Osteoblast (primary cell): ENCODE measurements at places on chromosomes 12 and 14. TPM values are rescaled to one million over a fixed set of nuclear protein-coding genes. Genes with fewer than 3 reads are reported as not detected.

DNA sequence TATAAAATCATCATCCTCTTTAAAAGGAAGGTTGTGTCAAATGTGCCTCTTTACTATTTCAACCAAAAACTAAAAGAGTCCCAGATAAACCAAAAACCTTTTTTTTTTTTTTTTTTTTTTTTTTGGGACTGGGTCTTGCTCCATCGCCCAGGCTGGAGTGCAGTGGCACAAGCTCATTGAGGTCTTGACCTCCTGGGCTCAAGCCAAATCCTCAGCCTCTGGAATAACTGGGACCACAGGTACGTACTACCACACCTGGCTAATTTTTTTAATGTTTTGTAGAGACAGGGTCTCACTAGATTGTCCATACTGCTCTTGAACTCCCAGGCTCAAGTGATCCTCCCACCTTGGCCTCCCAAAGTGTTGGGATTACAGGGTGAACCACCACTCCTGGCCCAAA lies 16.4 kb upstream of the SELPLG start:
- DNase-seq, result no peak

- no peak for DNase-seq
Measured at GRCh38 chr12:64635356-64635998, 25.2 kb downstream of the RASSF3 start.

GRCh38 chr14:98056946-98057345 lies 1215.1 kb downstream of the BCL11B start:
- DNase-seq, result no peak

The SERPINA9 gene
- under 0.01 and 0.29 TPM in 2 replicates for total RNA-seq

- DNase-seq, result no peak
Measured at GRCh38 chr12:122085591-122085990, 7.0 kb downstream of the MLXIP start.

GRCh38 chr14:101590062-101590461 lies 28.8 kb downstream of the DIO3 start:
- peak; percentile 82 for DNase-seq

The MANSC1 gene
- 3.3 and 4.7 TPM in 2 replicates for total RNA-seq

The PTGER2 gene
- total RNA-seq, result 2.9 and 3.3 TPM in 2 replicates

The GPR132 gene
- under 0.01 TPM in 2 replicates for total RNA-seq

GRCh38 chr12:67625004-67625403 lies 23.5 kb upstream of the DYRK2 start:
- no peak for DNase-seq

The TAMALIN gene
- 4.7 and 6.5 TPM in 2 replicates for total RNA-seq

DNA sequence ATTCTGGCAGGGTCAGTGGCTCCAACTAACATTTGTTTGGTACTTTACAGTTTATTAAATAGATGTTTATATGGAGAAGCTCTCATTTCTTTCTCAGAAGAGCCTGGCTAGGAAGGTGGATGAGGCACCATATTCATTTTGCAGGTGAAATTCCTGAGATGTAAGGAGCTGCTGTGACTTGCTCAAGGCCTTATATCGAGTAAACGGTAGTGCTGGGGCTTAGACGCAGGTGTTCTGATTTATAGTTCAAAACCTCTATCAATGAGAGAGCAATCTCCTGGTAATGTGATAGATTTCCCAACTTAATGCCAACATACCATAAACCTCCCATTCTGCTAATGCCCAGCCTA lies 42.3 kb downstream of the DAD1 start:
- no peak for DNase-seq

DNA sequence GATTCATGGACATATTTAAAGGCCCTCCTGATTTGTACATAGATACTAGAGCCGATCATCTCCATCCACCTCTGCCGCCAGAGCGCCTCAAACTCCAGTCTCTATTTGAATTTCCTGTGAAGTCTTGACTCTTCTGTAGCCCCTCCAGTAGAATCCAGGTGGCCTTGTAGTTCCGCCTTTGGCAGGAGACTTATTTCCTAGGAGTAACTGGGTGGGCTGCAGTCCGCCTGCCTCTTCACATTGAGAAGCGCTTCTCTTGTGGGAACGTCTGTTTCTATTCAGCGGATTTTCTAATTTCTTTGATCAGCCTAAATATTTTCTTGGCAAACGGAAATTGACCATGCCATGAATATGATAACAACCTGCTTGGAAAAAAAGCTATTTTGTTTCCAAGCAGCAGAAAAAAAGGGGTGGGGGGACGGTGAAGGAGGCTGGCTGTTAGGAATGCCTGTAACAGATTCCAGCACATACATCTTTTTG lies 9.0 kb upstream of the SIX1 start:
- no peak for DNase-seq

DNA sequence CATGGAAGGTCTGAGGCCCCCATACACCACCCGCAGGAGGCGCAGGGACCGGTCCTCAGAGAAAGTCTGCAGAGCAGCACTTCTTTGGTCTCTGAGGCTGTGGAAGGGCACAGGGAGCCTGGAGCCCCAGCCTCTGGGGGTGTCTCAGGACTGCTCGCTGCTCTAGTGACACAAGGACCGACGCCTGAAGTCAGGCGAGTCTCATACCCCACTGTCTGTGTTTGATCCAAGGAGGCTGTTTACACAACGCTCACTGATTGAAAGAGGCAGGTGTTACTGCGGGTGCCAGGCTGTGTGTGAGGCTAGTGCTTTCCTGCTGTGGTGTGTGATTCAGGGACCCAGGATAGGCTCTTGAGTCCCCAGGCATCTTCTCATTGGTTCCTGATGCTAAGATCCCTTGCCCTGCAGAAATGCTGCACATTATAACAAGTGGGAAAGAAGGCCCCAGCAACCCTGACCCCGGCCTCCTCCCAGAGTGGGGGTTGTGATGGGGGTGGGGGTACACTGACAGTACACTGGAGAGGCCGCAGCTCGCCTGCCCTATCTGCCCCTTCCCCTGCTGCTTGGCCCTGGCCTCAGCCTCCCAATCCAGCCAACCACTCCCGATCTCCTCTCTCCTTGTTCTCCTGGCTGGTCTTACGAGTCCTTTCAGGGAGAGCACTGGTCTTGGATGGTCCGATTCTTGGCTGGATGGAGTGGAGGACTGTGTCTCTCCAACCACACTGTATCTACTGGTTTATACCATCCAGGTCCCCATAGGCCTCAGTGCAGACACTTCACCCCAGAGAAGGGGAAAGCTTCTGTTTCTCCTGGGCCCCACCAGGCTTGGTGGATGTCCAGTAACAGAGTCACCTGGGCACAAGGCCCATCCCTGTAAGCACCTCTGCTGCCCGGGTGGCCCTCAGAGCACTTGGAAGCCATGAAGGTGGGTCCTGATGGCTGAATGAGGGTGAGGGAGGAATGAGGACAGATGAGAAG lies 6.6 kb downstream of the CACNA2D4 start:
- DNase-seq, result peak; percentile 56

DNA sequence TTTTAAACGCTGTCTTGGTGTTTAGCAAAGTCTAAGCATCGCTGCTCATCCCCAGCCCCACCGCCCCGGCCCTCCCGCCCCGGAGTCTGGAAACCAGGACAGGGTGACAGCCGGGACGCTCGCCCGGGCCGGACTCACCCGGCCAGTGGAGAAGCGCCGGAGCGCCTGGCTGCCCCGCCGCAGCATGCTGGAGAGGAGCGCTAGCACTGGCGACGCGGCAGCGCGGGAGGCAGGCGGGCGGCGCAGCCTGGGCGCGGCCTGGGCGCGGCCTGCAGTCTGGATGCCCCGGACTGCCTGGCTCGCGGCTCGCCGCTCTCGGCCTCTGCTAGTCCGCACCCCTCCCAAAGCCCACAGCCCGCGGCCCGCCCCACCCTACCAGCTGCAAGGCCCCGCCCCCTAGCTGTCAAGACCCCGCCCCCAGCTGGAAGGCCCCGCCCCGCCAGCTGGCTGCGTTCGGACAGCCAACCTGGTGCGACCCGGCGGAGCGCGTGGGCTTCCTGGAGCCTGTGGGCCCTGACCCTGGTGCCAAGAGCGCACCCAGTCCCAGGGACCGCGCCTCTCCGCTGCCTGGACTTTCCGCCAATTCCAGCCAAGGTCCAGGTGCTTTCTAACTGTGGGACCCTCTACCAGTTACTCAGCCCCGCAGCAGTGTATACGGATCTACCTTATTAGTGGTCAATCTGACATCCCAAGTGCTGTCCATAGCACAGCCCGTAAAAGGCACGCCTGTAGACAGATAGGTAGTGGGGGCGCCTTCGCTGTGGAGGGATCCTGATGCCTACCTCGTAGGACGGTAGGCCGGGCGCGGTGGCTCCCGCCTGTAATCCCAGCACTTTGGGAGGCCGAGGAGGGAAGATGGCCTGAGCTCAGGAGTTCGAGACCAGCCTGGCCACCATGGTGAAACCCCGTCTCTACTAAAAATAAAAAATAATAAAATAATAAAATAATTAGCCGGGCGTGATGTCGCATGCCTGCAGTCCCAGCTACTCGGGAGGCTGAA lies at the start of gene ALDH1L2:
Gene ALDH1L2, minus strand, starts transcription at position 208 of the 1,000 bp plus-strand sequence. Its CDS starts 22 bp downstream, at position 186.
- peak; percentile 95 for DNase-seq

The RNASE7 gene
- not detected in 2 replicates for total RNA-seq

The NOC4L gene
- 7.7 and 11.2 TPM in 2 replicates for total RNA-seq

The GNB3 gene
- total RNA-seq, result 1.4 and 2.7 TPM in 2 replicates

DNA sequence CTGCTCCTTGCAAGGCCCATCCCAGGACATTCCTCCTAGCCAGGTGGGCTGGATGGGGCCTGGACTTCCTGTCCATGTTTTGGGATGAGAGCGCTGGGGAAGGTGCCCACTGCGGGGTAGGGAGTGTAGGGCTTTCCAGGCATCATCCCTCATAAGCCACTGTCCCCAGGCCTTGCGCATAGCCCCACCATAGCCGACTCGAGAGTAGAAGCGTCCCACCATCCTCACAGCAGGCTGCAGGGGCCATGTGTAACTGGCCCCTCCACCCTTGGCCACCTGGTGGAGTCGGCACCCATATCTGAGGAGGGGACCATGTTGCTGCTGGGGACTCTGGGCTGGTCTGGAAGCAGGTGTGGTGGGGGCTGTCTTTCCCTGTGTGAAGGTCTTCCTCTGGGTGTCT lies 30.5 kb downstream of the SH2B3 start:
- no peak for DNase-seq

The TAS2R50 gene
- total RNA-seq, result 4.4 and 6.2 TPM in 2 replicates

- no peak for DNase-seq
Measured at GRCh38 chr14:100017553-100017952, 47.7 kb upstream of the EVL start.

The PLA2G1B gene
- total RNA-seq, result not detected in 2 replicates

- DNase-seq, result no peak
Measured at GRCh38 chr14:78029601-78030372, 140.4 kb upstream of the NRXN3 start.

DNA sequence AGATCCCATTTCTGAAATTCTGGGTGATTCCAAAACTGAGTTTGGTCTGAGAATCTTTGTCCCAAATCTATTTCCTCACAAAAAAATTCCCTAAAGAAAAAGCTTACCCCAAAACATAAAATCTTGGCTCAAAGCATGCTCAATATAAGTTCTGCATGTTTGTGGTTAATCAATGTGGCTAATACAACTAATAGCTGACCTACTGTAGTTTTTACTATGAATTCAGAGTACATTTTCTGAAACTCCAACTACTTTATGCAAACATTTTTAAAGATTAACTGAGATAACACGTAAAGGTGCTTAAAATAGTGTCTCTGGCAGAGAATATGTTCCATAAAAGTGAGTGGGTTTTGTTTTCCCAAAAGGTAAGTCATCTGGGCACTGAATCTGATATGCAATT lies 133.1 kb downstream of the MED13L start:
- no peak for DNase-seq

GRCh38 chr12:116145451-116145850 lies 132.0 kb downstream of the MED13L start:
- no peak for DNase-seq

The APAF1 gene
- total RNA-seq, result 15.2 and 21.8 TPM in 2 replicates

DNA sequence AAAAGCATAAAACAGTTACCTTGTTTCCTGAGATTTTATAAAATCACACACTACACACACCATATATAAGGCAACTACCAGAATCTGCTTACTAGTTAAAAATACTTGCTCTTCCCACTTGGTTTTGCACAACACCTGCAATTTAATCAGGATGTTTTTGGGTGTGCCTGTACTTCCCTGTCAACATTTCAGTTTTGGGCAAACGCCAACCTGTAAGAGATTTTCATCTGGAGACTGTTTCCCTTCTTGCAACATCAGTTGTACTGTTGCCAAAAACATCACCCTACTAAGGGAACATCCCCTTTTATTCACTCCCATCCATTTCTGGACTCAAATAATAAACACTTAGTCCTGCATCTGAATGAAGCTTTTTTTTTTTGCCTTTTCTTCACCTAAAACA lies 172.3 kb downstream of the DUSP6 start:
- DNase-seq, result no peak

GRCh38 chr14:52873694-52874093 lies 77.2 kb downstream of the FERMT2 start:
- peak; percentile 15 for DNase-seq

DNA sequence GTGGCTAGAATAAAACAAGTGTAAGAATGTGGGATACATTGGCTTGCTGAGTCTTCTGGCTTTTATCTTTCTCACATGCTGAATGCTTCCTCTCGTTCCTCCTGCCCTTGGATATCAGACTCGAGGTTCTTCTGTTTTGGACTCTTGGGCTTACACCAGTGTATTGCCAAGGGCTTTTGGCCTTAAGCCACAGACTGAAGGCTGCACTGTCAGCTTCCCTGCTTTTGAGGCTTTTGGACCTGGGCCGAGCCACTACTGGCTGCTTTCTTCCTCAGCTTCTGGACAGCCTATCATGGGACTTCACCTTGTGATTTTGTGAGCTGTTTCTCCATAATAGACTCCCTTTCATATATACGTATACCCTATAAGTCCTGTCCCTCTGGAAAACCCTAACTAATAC lies 300.9 kb upstream of the STXBP6 start:
- no peak for DNase-seq
